ENCODE measurements at places on chromosomes 1 and 21.

GRCh38 chr1:41391834-41392527 lies 30.7 kb downstream of the FOXO6 start:
- no peak for DNase-seq

DNA sequence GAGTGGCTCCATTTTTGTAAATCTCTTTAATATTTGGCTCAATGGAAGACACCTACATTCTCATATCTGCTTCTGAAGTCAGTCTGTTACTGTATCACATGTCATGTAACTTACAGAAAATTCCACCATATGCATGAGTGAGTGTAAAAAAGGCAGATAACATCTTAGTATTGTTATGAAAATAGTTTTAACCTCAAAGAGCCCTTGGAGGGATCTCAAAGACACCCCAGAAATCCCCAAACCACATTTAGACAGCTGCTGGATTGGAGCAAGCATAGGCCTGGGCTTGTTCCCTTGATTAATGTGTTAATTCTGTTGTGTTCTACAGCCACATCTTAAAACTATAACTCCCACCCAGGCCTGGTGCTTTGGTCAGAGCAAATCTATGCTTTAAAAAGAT lies 16.9 kb downstream of the MACO1 start:
- DNase-seq: no peak

DNA sequence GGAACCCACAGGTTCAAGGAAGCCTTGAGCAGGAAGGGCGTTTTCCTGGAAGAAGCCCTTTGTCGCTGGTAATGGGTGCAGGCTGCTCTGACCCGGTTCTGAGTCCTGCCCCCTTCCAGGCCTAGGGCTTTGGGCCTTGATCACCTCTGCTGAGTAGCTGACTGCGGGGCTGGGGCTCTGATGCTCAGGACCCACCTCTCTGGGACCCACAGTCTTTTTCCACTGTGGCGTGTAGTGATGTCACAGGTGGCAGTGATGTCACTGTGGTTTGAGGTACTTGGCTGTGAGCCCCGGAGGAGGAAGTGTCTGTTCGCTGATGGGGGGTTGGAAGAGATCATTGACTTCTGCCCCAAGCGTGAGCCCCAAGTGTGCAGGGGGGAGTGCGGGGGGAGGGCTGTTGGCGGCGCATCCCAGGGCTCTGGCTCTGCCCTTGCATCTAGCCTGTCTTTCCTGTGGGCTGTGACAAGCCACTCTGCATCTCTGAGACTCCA lies 6.9 kb downstream of the TNFRSF1B start:
- DNase-seq: peak; percentile 96

GRCh38 chr1:154492115-154492514 lies 9.9 kb upstream of the TDRD10 start:
- no peak for DNase-seq

GRCh38 chr1:199279067-199279466 lies 640.2 kb downstream of the PTPRC start:
- DNase-seq: no peak

- DNase-seq: no peak
Observed at GRCh38 chr1:91809317-91809716, 76.6 kb downstream of the TGFBR3 start.

DNA sequence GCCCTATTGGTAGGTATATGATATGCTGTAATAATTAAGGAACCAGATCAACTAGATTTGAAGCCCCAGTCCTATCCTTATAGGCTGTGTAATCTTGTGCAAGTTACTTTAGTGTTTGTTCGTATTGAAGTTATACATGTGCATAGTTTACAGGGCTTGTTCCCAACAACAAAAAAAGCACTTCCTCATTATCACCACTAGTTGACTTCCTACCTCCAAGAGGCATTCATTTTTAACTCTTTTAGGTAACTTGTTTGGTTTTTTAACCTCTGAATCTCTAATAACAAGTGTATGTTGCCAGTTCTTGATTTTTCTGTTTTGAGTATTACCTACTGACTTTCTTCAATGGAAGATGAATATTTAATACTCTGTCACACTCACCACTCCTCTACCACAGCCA lies 71.9 kb downstream of the ST3GAL3 start:
- no peak for DNase-seq

DNA sequence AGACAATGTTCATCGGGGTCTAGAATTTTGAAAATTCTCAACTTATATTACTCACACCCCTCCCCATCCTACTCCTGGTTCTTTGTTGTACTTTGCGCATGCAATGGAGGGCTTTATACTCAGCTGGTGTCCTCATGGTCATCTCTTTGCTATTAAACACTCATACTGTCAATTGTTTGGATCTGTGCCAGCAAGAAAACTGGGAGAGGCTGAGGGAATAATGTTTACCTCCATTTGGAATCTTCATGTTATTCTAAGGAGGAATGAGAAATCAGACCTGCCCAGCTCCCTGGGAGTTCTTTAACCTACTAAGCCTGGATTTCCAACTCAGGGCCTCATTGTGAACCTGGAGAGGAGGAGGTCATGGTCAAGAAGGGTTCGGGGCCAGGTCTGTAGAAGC lies 143.9 kb upstream of the DNAH14 start:
- no peak for DNase-seq

DNA sequence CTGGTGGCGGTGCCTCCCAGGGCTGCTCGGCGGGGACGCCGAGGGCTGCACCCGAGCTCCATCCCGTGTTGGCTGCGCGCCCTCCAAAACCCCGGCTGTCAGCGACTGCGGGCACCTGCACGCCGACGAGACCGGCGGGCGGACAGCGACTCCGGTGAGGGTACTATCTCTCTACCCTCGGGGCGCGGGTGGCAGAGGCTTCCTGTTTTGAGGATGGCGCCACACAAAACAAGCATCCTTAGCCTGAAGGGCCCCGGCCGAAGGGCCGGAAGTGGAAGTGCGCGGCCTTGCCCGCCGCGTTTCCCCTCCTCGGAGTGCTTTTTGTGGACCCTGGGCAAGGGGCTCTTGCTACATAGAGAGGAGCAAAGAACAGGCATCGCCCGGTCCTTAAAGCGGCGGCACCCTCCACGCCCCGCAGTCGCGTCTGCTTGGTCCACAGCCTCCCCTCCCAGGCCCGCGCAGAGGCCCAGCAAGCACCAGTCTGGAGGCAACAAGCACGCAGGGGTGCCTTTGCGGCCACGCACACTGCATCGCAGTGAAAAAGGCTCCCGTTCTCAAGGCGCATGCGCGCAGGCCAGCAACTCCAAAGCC lies 561 bp upstream of the COQ8A start:
- peak; percentile 35 for DNase-seq

DNA sequence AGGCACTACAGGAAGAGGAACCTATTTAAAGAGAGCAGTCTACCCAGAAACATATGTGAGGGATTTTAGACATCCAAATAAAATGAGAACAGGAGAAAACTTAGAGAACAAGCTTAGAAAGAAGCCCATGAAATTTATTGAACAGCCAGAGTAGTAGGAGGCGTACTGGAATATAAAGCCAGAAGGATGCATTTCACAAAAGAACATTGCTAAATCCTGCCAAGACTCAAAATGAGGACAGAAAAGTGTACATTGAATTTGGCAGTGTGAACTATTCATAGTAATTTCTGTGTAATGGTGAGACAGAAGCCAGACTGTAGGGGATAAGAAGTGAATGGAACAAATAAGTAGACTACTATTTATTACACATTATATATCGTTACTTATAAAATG lies 22.5 kb downstream of the CEPT1 start:
- DNase-seq: no peak

GRCh38 chr1:51697166-51697565 lies 80.3 kb downstream of the OSBPL9 start:
- no peak for DNase-seq

DNA sequence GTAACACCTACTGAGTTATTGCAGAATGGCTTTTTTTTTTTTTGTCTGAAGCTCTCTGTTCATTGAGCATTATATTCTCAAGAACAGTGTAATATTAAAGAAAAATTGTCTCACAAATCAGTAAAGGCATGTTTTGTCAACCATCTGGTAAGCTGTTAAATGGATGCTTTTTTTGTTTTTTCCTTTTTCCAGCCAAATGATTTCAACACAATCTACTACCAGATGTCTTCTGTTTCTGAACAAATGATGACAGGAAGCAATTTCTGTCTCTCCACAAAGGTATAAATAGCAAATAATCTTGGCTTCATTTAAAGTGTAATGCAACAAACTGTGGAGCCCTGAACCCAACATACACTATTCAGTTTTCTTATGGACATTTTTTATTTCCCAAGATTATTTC lies 78.6 kb upstream of the RGS2 start:
- DNase-seq: no peak

DNA sequence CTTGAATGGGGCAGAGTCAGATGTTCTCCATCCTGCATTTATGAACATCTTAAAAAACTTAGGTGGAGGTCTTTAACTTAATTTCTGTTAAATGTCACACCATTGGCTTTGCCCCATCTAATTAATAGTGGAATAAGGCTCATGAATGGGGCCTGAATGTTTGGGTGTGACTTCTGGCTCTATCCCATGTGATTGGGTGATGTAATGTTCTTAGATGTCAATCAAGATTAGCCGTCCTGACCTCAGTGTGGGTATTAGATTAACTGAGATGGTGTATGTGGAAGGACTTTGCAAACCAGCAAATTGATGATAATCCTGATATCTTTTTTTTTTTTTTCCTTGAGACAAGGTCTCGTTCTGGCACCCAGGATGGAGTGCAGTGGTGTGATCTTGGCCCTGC lies 38.1 kb downstream of the C1orf21 start:
- DNase-seq: no peak

GRCh38 chr1:150798525-150798924 lies 9.5 kb downstream of the CTSK start:
- DNase-seq: no peak

GRCh38 chr1:54153535-54154439 lies 987 bp upstream of the CDCP2 start:
- DNase-seq: no peak

- DNase-seq: no peak
Observed at GRCh38 chr1:183450093-183450492, 22.2 kb upstream of the SMG7 start.

DNA sequence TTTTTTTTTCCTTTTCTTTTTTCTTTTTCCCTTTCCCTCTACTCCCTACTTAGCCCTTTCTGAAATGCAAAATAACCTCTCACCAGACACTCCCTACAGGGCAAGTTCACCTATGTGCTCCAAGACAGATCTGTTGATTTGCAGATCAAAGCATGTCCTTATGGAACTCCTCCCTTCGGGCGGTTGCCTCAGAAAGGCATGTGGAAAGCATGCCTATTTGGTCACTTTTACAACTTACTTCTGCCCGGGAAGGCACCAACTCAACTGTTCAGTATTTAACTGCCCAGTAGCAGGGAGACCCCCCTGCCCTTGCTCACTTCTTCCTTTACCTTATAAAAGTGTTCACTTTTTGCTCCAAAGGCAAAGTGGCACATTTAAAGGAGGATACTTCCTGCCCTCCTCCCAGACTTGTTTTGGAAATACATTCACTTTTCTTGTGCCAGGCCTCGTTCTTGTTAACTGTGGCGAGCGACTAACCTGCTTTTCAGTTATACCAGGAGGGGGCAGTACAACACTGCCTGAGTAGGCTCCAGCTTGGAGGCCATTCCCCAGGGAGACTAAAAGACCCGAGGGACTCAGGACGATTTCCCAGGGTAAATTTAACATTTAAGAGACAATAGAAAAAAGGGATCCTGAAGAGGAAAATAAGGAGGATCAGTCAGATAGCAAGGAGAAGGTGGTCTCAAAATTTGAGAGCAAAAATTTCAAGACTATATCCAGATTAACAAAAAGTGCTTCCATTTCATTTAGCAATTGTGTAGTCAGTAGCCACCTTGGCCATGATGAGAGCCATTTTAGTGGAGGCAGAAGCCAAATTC lies 12.3 kb upstream of the SLAMF7 start:
- peak; percentile 32 for DNase-seq

DNA sequence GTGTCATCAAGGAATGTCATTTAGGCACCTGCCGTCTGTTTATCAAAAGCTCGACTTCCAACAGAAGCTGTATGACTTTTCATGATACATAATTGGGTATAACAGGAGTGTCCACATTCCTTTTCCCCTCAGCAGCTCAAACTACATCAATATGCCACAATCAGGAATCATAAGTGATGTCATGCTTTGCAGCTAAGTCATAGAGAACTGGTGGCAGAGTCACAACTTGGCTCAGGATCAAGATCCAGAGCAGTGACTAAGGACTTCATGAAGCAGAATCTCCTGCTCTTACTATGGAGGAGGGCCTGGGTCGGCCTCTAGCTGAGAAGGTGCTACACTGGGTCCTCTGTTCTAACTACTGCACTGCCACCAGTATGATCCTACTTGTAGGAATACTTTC lies 36.5 kb upstream of the AGBL4 start:
- DNase-seq: no peak

DNA sequence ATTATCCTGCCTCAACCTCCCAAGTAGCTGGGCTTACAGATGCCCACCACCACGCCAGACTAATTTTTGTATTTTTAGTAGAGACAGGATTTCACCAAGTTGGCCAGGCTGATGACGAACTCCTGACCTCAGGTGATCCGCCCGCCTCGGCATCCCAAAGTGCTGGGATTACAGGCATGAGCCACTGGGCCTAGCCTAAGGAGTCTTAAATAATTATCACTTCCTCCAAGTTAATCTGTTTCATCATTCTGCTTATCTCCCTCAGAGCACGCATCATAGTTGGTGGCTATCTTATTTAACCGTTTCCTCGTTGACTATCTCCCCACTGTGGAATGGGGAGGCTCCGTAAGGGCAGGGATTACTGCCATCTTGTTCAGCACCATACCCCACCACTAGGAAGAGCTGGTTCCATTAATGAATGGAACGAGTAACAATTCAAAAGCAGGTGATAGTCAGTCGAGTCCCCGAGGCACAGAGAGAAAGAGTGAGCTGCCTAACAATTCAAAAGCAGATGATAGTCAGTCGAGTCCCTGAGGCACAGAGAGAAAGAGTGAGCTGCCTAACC lies 52.7 kb downstream of the GLUL start:
- no peak for DNase-seq

DNA sequence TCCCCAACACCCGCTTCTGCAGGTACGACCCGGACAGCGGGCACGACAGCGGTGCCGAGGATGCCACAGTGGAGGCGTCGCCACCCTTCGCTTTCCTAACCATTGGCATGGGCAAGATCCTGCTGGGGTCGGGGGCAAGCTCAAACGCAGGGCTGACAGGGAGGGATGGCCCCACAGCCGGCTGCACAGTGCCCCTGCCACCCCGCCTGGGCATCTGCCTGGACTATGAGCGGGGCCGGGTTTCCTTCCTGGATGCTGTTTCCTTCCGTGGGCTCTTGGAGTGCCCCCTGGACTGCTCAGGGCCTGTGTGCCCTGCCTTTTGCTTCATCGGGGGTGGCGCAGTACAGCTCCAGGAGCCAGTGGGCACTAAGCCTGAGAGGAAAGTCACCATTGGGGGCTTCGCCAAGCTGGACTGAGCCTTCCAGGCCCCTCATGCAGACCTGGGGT lies 10.1 kb downstream of the TRIM46 start:
- DNase-seq: no peak

GRCh38 chr1:228207851-228208821 lies at the start of gene OBSCN:
OBSCN (plus strand) TSS chr1:228208044; CDS start chr1:228211784, 3,740 bp downstream.
- no peak for DNase-seq

GRCh38 chr1:27018316-27018715 lies 5.7 kb upstream of the TENT5B start:
- no peak for DNase-seq

GRCh38 chr1:9957726-9958125 lies 14.5 kb downstream of the NMNAT1 start:
- no peak for DNase-seq

- no peak for DNase-seq
Observed at GRCh38 chr1:31822766-31823165, 6.9 kb upstream of the SPOCD1 start.
